ENCODE measurements at places on chromosomes 4 and X. TPM values are rescaled to one million over a fixed set of nuclear protein-coding genes. Genes with fewer than 3 reads are reported as not detected.

CCSER1 gene
- 13.8 TPM for total RNA-seq

OPRPN gene
- not detected for total RNA-seq

- no peak for DNase-seq
Observed at GRCh38 chr4:3786196-3786869, 20.1 kb downstream of the ADRA2C start.

- DNase-seq: no peak
Observed at GRCh38 chr4:79088946-79089691, 149.9 kb upstream of the PAQR3 start.

GRCh38 chrX:8140986-8141744, 29.9 kb downstream of the VCX2 start:
- no peak for DNase-seq
